ENCODE measurements at places on chromosomes 16 and 17.

DNA sequence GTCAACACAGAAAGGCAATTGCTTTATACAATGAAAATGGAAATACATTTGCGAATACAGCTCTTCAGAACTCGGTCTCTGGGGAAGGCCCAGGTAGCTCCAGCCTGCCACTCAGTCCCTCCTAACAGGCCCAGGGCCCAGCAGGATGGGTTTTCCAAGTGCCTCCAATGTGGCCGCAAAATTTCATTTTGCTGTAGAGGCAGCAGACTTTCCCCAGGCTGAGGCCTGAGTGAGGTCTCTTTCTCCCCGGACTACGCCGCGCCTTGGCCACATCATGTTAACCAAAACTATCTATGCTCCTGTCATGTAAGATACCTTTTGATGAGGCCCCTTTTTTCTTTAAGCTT, 606.0 kb upstream of the SALL1 start:
- no peak for DNase-seq

- no peak for DNase-seq
Observed at GRCh38 chr17:15289285-15290183, 24.4 kb upstream of the PMP22 start.

DNA sequence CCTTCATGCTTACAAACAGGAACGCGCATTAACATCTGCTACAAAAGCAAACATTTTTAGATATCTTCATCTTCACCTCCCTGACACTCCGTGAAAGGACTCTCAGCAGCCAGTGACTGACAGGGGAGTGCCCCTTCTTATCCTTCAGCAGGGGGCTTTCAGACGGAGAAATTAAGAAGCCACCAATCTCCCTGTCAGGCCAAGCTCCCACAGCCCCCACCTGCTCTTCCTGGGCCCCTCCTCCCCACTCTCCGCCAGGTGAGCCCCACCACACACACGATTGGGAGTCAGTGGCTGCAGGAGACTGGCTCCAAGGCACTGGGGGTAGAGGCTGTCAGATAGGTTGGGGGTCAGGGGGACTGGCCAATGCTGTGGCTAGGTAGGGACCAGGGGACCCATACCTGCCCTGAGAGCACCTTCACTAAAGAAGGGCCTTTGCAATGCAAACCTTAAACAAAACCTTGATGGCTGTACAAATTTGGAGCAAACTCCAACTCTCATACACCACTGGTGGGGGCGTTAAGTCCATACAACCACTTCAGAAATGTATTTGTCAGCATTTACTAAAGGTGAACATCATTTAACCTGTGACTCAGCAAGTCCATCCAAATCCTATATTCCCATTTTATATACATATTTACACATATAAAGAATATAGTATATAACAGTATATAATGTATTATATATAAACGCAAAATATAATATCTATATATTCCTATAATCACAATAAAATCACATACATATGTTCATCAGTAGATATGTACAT, 232.2 kb downstream of the ZNF423 start:
- no peak for DNase-seq

DNA sequence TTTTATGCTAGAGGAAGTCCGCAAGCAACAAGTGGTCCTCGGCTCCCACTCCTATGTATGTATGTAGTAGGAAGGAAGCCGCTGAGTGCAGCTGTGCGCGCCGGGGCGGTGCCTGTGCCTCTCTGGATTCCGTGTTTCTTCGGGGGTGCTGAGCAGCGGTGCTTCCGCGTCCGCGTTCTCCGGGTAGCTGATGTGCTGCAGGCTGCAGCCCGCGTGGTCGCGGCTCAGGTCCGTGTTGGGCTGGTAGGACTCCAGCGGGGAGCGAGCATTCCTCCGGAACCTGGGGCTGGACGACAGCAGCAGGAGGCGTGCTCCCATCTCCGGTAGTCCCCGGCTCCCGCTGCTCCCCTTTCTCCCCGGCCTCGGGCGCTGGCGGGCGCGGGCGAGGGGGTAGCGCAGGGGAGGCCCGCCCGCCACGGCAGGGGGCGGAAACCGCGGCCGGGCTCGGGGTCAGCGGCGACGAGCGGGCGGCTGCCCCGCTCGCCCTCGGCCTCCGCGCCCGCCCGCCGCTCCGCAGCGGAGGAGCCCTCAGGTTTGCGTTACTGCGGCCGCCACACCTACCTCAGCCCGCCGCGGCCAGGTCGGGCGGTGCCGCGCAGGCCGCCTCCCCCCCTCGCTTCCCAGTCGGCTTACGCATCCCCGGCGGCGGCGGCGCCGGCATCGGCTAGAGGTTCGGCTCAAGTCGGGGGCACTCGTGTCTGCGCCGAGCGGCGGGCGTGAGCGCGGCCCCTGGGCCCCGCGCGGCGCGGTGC, 487 bp downstream of the C17orf67 start:
- no peak for DNase-seq

DNA sequence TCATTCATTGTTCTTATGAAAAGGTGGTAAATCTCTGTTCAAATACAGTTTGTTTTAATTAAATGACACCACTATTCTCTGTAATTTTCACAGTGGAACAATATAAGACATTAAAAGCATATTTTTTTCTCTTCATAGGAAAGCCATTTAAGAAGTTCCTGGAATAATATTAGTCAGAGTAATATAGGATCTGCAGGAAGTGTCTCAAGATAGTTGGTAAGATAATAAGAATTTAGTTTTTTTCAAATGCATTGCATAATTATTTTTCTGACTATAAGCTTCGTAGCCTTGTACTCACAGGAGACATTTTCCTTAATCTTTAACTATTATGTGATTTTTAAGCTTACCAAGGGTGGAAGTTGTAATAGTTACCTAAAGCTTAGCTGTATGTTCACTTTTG, 16.9 kb downstream of the STXBP4 start:
- DNase-seq, result no peak

GRCh38 chr16:81798311-81799137, 19.4 kb downstream of the PLCG2 start:
- DNase-seq, result no peak

GRCh38 chr16:77172951-77173350, 18.0 kb upstream of the MON1B start:
- DNase-seq, result no peak

DNA sequence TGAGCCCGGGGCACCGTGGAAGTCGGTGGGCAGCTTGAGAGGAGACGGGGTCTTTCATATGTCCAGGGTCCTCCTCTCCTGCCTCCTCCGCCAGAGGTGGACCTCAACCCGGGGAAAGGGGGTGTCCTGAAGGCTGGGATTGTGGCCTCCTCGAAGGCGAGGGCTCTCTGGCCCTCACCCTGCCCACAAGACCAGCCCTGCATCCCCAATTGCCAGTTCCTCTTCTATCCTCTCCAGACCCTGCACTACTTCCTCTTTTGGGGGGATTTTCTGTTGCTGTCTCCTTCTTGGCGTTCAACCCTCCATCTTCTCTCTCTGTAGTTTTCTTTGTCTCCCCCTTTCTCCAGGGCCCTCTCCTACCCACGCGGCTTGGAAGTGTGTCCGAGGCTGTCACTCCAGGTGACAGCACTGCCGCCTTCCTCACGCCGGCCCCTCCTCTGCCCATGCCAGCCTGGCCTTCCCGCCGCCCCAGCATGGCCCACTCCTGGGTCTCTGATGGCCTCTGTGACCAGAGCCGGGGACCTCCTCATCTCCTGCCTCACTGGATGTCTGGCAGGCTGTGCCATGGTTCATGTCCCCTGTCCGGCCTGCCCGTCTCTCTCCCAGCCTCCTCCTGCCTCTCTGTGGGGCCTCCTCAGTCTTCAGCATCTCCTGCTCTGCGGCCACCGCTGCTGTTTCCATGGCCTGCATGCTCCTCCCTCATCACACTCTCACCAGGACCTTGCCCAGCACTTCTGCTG, 2.4 kb upstream of the ITGAX start:
- DNase-seq, result no peak

DNA sequence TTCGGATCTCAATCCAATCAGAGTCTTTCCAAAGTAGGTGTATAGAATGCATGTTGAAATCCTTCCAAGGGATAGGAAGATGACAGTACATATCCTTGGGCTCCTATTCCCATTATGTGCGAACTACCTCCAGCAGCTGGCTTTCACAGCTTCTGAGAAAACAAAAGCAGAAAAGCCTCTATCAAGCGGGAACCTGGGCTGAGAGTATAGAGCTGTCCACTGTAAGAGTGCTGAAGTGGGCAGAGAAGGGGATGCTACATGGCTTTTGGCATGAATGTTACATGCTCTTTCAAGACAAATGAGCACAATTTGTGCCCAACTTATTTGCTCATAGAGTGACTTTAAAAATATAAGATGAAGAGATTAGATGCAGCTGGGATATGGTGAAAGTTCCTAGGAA, 993.5 kb downstream of the CDH8 start:
- DNase-seq, result no peak

GRCh38 chr17:70716551-70716950, 547.2 kb downstream of the KCNJ2 start:
- DNase-seq, result no peak

- DNase-seq, result no peak
Observed at GRCh38 chr17:7042501-7043181, 1.3 kb downstream of the SLC16A11 start.

DNA sequence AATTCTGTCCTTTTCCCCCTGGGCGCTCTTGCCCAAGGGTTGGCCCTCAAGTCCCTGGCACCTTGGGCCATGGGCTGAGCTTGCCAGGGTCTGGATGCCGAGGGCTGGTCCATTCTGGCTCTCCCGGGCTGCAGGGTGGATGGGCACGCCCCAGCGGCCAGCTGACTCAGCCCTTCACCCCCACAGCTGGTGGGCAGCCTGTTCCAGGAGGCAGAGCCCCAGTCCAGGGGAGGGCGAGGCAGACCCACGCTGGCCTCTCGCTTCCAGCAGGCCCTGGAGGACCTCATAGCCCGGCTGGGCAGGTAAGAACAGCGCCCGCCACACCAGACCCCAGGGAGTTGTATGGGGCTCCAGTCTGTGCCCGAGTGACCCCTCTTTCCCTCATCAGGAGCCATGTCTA, 15.0 kb downstream of the MYO15B start:
- DNase-seq, result no peak

DNA sequence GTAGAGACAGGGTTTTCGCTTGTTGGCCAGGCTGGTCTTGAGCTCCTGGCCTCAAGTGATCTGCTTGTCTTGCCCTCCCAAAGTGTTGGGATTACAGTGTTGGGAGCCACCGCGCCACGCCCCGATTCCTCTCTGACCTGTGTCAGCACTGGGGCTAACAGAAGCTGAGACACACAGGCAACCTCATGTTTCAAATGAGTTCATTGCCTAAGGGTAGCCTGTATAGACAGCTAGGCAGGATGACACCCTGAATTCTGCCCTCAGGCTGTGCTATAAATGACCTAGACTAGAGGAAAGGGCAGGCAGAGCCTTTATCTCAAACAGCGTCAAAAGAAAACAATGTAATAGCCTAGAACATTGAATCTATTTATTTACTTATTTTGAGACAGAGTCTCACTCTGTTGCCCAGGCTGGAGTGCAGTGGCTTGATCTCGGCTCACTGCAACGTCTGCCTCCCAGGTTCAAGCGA, 2.3 kb upstream of the CDK3 start:
- DNase-seq, result no peak

- no peak for DNase-seq
Observed at GRCh38 chr17:34760931-34761495, 181.6 kb downstream of the TMEM132E start.

- DNase-seq, result no peak
Observed at GRCh38 chr17:83196366-83196765, 117.0 kb downstream of the METRNL start.

DNA sequence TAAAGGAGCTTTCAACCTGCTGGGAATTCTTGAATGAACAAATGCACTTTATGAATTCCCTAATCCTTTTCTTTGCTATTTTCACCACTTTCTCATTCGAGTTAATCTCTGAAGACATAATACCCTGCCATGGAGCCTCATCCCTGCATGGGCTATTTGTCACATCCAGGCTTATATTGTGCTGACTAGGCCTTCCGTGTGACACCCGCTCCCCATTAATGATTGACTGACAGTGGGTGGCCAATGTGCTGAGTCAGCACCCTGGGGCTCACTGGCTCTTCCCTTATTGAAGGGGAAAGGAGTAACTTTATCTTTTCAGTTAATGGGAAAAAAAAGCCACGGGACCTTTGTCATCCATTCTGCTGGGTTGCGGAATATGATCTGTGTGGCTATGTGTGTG, 1024.8 kb upstream of the EEF2KMT start:
- no peak for DNase-seq

Data from NCI-H524 treated with DMSO at 0.1 percent for 48 hours (cell line).